Osteocyte (in vitro differentiated cells): ENCODE measurements at places on chromosomes 6 and 20.

DNA sequence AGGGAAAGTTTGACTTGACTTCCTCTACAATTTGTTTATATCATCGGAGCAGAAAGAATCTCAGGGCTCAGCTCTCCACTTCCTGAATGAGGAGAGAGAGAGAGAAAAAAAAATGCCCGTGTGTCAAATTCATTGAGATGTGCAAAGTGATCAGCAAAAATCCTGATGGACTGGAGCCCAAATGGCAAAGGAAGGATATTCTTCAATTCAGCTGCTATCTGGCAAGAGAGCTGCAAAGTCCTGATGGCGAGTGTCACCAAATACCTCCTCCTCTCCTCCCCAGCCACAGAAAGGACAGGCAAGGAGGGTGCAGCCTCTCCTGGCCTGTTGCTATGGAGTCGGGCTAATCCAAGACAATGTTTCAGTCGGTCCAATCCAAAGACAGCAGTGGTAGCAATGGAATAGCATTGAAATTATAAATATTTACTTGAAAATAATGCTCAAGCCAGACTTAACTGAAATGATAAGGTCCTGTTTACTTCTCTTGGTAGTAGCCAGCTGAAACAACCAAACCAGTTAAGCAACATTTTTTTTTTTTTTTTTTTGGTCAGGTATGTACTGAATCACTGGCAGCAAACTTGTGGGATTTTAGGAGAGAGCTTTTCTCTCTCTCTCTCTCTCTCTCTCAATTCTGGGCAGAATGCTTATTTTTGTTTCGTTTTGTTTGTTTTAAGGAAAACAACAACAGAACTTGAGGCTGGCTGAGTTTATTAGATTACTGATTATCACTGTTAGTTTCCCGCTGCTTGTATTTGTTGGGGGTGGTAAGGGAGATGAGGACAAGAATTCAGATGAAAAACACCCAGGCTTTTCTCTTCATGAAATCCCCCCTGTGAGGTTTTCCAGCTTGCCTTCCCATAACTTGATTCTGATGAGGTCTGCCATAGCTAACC, 204.2 kb downstream of the BCAS1 start:
- no peak for DNase-seq

- DNase-seq = no peak
Observed at GRCh38 chr6:1482381-1483166, 93.2 kb downstream of the FOXF2 start.

GRCh38 chr6:152272486-152272885, 364.7 kb downstream of the SYNE1 start:
- no peak for DNase-seq

DNA sequence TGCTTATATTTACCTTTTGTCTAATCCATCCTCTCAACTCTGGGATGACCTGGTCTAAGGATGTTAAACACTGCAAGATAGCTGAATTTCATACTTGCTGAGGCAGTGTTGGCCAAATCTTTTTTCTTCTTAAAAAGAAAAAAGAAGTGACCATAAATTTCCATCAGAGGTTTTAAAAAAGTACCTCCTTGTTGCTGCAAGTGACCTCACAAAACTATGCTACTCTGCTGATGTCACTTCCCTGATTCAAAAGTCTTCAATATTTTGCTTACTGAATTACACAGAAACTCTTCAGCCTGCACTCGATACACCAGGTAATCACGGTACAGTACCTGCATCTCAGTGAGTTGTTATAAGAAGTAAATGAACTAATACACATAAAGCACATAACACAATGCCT, 107.2 kb upstream of the PRDM1 start:
- DNase-seq = no peak

- DNase-seq = no peak
Observed at GRCh38 chr6:136254851-136255466, 4.8 kb upstream of the MTFR2 start.

DNA sequence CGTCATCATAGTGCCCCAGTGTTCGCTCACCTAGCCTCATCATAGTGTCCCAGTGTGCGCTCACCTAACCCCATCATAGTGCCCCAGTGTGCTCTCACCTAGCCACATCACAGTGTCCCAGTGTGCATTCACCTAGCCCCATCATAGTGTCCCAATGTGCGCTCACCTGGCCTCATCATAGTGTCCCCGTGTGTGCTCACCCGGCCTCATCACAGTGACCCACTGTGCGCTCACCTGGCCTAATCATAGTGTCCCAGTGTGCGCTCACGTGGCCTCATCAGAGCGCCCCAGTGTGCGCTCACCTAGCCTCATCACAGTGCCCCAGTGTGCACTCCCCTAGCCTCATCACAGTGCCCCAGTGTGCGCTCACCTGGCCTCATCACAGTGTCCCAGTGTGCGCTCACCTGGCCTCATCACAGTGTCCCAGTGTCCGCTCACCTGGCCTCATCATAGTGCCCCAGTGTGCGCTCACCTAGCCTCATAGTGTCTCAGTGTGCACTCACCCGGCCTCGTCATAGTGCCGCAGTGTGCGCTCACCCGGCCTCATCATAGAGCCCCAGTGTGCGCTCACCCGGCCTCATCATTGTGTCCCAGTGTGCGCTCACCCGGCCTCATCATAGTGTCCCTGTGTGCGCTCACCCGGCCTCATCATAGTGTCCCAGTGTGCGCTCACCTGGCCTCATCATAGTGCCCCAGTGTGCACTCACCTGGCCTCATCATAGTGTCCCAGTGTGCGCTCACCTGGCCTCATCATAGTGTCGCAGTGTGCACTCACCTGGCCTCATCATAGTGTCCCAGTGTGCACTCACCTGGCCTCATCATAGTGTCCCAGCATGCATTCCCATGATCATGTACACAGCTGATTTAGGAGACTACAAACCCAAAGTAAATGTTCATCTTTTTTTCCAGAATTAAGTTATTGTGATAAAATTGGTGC, 9.5 kb downstream of the TMEM242 start:
- DNase-seq = no peak

GRCh38 chr20:42703744-42704143, 486.0 kb downstream of the PTPRT start:
- no peak for DNase-seq

DNA sequence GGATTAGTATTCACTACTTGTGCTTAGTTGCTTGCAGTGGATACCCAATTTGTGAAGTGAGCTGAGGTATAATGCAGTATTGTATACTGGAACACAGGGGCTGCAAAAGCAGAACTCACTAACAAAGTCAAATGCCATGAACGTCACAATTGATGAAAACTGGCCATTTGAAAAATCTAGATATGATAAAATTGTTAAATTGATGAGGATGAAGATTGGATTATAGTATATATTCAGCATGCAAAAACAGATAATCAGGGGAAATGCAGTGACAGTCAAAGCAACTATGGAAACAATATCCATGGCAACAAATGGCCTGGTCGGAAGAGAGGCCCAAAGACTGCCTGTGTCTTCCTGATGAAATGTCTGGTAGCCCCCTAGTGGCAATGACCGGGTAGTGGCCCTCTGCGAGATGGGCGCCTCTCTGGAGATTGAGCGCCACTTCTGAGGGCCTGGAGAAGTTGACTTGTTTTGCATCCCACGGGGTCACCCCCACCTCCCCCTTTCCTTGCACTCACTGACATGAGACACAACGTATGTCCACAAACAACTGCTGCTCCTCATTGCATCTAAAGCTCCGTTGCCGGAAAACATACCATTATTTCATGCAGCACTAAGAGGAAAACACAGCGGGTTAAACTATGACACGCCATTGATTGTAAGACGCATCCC, 43.6 kb downstream of the C6orf15 start:
- DNase-seq = peak; percentile 92

DNA sequence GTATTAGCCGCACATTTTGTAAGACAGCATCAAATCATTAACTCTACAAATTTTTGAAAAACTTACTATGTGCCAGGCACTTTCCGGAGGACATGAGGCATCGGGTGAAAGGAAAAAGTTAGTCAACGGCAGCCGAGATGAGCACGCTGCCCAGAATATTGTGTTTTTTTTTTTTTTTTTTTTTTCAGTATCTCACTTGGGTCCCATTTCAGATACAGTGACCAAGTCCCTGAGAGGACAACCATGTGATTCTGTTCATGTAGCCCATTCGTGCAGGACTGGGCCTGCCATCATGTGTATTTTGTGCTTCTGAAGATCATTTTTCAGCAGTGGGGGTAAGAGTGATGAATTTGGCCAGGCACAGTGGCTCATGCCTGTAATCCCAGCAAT, 1.3 kb downstream of the SLA2 start:
- no peak for DNase-seq

DNA sequence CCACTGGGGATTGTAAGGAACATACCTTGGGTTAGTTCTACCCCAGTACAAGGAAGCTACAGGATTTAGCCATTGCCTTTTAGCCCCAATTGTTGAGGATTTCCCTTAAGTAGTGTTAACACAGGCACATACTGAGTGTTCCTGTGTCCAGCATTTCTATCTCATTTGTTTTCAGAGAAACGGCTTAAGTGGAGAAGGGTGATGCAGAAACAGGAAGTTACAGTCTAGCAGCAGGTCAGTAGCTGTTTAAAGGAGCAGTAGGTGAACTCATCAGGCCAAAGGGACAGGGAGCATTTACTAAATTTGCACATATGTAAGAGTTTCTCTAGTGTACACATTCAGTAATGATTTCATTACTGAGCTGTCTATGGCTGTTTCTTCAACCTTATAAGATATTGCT, 644.2 kb upstream of the GJE1 start:
- DNase-seq = no peak

DNA sequence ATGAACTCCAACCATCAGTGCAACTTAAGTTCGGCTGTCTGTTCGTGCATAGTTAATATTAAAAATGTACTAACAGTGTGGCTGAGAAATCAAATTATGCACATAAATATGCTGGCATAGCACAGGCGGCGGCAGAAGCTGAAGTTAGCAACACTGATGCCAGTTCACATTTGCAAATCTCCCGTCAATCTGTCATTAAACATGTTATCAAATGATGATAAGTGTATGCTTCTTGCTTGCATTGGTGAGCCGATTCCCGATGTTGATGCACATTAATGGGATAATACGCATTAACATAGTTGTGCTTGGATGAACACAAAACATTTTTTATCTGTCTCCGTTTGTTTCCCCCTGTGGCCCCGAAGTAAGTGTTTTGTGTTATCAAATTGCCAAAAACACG, 309.4 kb downstream of the ZNF217 start:
- DNase-seq = no peak

- DNase-seq = no peak
Observed at GRCh38 chr6:43478008-43478372, 620 bp downstream of the TJAP1 start.

GRCh38 chr20:53940907-53941545, 129.4 kb downstream of the BCAS1 start:
- DNase-seq = no peak

- DNase-seq = no peak
Observed at GRCh38 chr20:49769048-49769581, 43.5 kb upstream of the SLC9A8 start.

GRCh38 chr6:79261666-79262065, 27.2 kb upstream of the HMGN3 start:
- DNase-seq = no peak

- no peak for DNase-seq
Observed at GRCh38 chr6:129575378-129576118, 134.4 kb downstream of the ARHGAP18 start.

GRCh38 chr20:59498291-59498690, 106.0 kb upstream of the PHACTR3 start:
- DNase-seq = peak; percentile 54

DNA sequence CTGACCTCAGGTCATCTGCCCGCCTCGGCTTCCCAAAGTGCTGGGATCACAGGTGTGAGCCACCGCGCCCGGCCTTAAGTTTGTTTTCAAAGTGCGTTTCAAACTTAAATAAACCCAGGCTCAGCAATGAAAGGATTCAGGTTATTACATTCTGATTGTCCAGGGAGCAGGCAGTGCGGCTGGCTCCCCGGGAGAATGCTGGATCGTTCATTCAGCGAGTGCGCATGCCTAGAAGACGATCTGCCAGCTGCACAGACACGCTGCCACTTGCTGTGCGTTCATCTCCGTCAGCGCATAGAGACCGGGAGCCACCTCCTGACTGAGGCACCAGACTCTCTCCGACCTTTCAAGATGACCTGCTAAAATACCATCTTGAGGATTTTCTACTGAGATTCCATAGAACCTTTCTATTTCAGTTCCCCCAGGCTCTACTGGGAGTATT, 163.9 kb upstream of the ZNF217 start:
- no peak for DNase-seq

DNA sequence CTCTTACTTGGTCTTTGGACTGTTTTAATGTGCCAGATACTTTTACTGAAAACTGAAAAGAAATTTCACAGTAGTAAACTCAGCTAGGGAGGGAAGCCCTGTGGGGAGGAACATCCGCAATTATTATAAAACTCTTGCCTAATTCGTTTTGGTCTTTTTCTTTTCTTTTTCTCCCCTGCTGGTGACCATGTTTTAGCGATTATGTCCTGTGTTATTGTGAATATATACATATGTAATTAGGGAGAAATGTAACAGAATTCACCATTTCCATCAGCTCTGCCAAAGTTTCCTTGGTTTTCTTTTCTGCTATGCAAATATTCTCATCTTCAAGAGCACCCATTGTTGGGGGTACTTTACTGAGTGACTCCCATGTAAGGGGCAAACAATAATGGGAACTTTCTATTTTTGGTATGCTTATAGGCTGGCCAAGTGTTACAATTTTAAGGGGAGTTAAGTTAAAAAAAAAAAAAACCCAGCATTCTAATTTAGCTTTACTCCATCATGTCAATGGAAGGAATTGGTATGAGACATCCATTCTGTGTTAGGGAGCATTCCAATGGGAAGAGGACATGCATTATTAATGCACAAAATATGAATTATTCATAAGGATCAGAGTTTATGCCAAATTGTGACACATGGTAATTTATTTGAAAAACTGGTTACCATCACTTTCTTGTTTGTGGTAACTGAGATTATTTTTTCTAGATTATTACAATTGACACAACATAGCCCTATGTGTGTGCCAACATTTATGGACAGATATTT, 2.0 kb downstream of the DOK5 start:
- no peak for DNase-seq

DNA sequence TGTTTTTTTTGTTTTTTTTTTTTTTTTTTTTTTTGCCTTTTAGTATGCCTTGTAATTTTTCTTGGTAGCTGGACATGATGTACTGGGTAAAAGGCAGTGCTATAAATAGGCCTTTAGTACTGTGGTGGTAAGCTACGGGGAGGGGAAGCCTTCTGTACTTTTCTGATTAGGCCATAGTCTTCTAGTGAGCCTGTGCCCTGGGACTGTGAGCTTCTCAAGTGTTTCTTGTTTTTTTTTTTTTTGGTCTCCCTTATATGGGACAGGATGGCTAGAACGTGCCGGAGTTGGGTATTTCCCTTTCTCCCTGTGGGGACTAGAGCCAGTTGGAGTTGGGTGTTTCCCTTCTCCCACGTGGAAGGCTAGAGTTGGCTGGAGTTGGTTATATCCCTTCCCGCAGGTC, 59.4 kb upstream of the PRELID3B start:
- no peak for DNase-seq

GRCh38 chr6:7235712-7236305, 77.2 kb downstream of the SSR1 start:
- no peak for DNase-seq
